NCI-H187 (cell line): ENCODE measurements at places on chromosomes 5 and 9.

GRCh38 chr9:124008694-124009530 is 2.7 kb upstream of the LHX2 start:
- DNase-seq: no peak

DNA sequence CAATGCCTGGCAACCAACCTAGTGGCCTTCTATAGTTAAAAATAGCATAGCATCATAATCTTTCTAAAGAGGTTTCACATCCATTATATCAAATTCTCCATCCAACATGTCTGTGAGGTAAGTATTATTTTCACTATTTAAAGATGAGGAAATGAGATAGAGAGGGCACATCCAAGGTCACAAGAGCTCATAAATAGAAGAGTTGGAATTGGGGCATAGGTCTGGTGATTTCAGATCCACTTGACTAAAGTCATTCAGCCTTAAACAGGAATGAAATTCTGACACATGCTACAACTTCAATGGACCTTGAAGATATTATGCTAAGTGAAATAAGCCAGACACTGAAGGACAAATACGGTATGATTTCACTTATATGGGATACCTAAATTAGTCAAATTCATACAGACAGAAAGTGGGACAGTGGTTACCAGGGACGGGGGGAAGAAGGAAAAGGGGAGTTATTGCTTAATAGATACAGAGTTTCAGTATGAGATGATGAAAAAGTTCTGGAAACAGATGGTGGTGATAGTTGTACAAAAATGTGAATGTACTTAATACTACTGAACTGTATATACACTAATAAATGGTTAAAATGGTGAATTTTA is 259.6 kb upstream of the NR4A3 start:
- DNase-seq: no peak

- DNase-seq: no peak
These were observed 27.5 kb downstream of the FAM163B start for GRCh38 chr9:133581513-133582343.

DNA sequence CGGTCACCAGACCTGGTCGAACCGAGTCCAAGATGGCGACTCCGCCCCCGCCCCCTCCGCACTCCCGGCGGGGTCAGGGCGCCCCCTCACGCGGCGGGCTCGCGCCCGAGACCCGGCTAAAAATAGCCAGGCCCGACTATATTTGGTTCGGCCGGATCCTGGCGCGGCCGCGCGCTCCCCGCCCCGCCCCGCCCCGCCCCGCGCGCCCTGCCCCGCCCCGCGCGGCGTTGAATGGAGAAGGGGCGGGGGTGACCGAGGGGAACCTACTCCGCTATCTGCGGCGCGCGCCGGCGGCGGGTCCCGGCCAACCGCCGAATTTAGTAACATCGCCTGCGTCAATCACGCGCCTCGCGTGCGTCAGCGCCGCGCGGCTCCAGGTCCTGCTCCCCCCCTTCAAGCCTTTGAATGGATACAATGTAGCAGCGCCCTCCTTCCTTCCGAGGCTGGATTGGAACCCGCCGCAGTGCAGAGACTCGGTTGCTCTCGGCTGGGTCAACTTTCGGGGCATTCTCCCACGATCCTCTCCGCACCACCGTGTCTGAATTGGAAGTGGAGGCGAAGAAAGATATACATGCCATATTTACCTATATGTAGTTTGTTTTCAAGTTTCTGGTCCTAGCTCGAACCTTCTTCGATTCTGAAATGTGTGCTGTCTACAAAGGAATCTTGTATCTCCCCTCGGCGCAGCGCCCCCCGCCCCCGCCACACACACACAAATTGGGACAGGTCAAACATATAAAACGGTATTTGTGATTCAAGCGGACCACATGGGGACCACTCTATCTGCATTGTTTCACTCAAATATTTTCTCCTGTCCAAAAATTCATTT is 1.6 kb upstream of the NR4A3 start:
- peak; percentile 82 for DNase-seq

DNA sequence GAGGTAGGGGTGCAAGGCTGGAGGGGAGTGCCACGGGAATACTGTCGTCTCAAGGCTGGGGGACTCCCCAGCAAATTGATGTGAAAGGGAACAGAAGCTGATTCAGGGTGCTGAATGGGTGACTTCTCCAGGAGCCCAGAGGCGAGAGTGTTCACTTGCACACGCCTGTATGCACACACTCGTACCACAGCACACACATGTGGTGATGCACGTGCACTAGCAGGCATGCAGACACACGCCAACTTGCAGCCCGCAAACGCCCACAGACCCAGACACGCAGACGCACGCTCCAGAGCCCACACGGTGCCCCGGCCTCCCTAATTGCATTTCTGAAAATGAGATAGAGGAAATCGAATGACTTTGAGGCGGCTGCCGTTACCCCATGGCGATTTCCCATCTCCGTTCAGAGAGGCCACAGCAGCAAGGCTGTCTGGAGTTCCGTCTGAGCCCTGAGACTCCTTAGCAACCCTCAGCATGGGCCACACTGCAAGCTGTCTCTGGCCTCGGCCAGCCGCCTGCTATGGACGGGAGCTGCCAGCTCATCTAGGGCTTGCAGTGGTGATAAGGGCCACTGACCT is 9.1 kb upstream of the ADAMTS2 start:
- no peak for DNase-seq

GRCh38 chr5:145483212-145483611 is 351.9 kb downstream of the PRELID2 start:
- DNase-seq: no peak

GRCh38 chr5:167684251-167684650 is 607.2 kb upstream of the WWC1 start:
- DNase-seq: no peak

- DNase-seq: no peak
These were observed 848.0 kb upstream of the ACO1 start for GRCh38 chr9:31536471-31536870.

- DNase-seq: no peak
These were observed 899.2 kb upstream of the WWC1 start for GRCh38 chr5:167392240-167392639.

- DNase-seq: no peak
These were observed 29.3 kb upstream of the ABL1 start for GRCh38 chr9:130805510-130806326.

DNA sequence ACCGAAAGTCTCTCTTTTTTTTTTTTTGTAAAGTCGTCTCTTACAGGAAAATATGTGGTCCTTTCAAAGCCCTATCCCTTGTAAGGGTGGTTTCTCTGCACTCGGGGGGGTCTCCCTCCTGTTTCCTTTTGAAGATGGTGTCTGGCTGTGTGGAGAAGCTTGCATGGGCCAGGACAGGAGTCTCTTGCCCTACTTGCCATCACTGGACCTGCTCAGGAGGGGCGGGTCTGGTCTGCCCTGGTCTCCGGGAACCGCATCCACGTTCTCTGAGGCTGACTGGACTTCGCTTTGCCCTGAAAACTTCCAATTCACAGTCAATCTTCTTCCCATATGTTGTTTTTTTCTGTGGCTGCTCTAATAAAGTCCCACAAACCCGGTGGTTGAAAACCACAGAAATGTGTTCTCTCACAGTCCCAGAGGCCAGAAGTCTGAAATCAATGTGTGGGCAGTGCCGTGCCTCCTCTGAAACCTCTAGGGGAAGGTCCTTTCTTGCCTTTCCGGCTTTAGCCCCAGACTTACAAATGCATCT is 92.9 kb upstream of the IER5L start:
- DNase-seq: no peak

DNA sequence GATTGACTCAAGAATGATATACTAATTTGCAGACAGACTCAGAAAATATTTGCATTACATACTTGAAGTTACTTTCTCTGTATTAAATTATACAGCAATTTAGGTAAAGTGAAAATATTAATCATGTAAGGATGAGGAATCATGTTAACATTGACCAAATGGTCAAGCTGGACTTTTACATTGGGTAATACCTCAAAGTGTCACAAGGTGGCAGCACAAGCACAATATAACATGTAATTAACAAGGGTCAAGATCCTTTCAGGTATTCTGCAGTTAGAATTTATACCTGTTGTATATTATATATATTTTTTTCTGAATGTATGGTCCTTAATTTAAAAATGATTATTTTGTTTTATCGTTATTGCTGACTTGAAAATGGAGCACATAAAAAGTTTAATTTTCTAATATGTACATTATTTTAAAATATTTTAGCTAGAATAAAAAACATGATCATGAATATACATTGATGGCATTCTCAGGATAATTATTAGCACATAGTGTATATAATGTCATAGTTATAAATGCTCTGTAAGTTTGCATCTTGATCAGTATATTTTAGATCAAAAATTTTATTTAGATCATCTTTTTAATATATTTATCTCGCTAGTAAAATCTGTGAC is 8.6 kb downstream of the HAPLN1 start:
- DNase-seq: no peak

- no peak for DNase-seq
These were observed 11.8 kb downstream of the ITGA1 start for GRCh38 chr5:52799358-52799982.
